Osteoblast (primary cell): ENCODE measurements at places on chromosomes 5 and 9. TPM values are rescaled to one million over a fixed set of nuclear protein-coding genes. Genes with fewer than 3 reads are reported as not detected.

DNA sequence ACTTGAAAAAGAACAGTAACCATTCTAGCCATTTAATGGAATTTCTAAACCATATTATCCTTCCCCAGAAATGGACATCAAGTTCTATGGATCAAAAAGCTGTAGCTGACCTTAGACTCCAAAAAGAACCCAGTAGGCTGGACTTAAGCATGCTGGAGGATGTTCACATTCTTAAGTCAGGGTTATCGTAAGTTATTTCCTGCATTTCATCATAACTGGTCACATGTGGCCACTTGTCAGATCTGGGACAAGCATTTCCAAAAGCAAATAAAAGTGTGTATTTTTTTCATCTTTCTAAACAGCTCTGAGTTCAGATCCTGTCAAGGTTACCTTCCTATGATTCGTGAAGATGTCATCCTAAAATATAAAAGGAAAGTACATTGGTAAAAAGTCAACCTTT is 274.5 kb upstream of the PTGER4 start:
- H3K27me3 ChIP-seq = no peaks in the 10 kb centered on the region
- H3K27ac ChIP-seq = no peak overlapping the region
- no peak for DNase-seq
- H3K4me3 ChIP-seq = no peak overlapping the region
- no peaks in the 10 kb centered on the region for H3K36me3 ChIP-seq
- H3K4me1 ChIP-seq = peaks cover 10% of the 10 kb centered on the region

DNA sequence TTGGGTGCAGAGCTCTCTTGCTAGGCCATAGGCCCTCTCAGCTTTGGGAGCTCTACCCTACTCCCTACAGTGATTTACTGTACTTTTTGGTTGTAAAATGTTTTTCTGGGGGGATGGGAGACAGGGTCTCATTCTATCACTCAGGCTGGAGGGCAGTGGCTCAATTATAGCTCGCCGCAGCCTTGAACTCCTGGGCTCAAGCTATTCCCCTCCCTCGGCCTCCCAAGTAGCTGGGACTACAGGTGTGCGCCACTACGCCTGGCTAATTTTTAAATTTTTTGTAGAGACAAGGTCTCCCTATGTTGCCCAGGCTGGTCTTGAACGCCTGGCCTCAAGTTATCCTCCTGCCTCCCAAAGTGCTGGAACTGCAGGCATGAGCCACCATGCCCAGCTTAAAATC is 21.7 kb upstream of the RNF130 start:
- no peak overlapping the region for H3K4me3 ChIP-seq
- no peak overlapping the region for H3K27ac ChIP-seq
- peaks cover 4% of the 10 kb centered on the region for H3K4me1 ChIP-seq

GRCh38 chr9:88193766-88194165 is 55.5 kb upstream of the SPATA31C2 start:
- no peaks in the 10 kb centered on the region for H3K36me3 ChIP-seq
- no peak overlapping the region for H3K4me3 ChIP-seq
- peaks cover 14% of the 10 kb centered on the region for H3K4me1 ChIP-seq
- no peak overlapping the region for H3K27ac ChIP-seq
- no peak for DNase-seq

DNA sequence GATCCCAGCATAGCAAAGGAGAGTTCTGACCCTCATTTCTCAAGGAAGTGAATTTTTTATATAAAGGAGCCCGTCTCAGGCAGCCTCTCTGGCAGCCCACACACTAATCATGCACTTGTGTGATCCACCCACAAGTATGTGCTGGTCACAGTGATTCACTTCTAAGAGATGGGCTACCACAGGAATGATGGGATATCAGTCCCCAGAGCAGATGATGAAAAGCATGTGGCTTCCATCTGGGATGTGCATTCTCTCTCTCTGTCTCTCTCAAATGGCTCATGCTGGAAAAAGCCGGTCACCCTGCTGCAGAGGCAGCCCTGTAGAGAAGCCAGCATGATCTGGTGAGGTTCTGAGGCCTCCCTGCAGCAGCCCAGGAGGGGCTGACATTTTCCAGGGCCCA is 74.2 kb upstream of the ADCY2 start:
- peaks cover 14% of the 10 kb centered on the region for H3K4me1 ChIP-seq
- H3K27me3 ChIP-seq = no peaks in the 10 kb centered on the region
- H3K36me3 ChIP-seq = no peaks in the 10 kb centered on the region
- H3K4me3 ChIP-seq = no peak overlapping the region
- H3K27ac ChIP-seq = peak overlapping the region; percentile 56
- DNase-seq = peak; percentile 58

DNA sequence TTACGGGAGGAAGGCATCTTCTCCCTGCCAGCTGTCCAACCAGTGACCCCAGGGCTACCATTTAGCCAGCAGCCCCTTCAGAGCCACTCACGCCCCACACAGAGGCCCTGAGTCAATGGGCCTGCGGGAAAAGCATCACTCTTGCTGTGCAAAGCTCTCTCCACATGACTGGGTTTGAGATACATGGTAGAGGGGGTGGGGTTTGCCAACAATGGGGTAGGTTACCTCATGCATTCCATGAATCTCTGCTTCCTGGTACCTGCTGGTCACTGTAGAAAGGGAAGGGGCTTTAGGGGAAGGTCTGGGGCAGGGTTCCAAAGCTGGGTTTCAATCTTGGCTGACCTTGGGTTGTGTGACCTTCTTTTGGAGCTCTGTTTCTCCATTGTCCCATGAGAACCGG is 22.9 kb upstream of the TTLL11 start:
- no peaks in the 10 kb centered on the region for H3K36me3 ChIP-seq
- H3K4me3 ChIP-seq = no peak overlapping the region
- H3K27ac ChIP-seq = no peak overlapping the region

- peaks cover 20% of the 10 kb centered on the region for H3K4me1 ChIP-seq
- no peaks in the 10 kb centered on the region for H3K27me3 ChIP-seq
- H3K36me3 ChIP-seq = no peaks in the 10 kb centered on the region
- peak; percentile 69 for DNase-seq
- no peak overlapping the region for H3K4me3 ChIP-seq
Measured at GRCh38 chr5:10537624-10538023, 26.2 kb upstream of the ANKRD33B start.

- no peaks in the 10 kb centered on the region for H3K36me3 ChIP-seq
- DNase-seq = no peak
- no peak overlapping the region for H3K27ac ChIP-seq
- no peaks in the 10 kb centered on the region for H3K27me3 ChIP-seq
- H3K4me3 ChIP-seq = no peak overlapping the region
Measured at GRCh38 chr5:134444941-134445471, 33.3 kb upstream of the CDKN2AIPNL start.

The ANKRD18A gene
- under 0.01 TPM in 1 of 2 replicates, not detected in the other for total RNA-seq

The C9orf50 gene
- total RNA-seq = under 0.01 and 0.36 TPM in 2 replicates

The SARDH gene
- total RNA-seq = 5.4 and 10.9 TPM in 2 replicates

The DPP7 gene
- total RNA-seq = 66.6 and 74.6 TPM in 2 replicates

The CSF2 gene
- not detected in 2 replicates for total RNA-seq

The LRRC70 gene
- 1.4 and 1.8 TPM in 2 replicates for total RNA-seq

The ZNF883 gene
- 7.2 and 7.7 TPM in 2 replicates for total RNA-seq

The RANBP17 gene
- 4.0 and 5.0 TPM in 2 replicates for total RNA-seq

The SLC6A3 gene
- total RNA-seq = not detected in 2 replicates
